Mesothelial cell of epicardium (in vitro differentiated cells): ENCODE measurements at places on chromosomes 12 and 14. TPM values are rescaled to one million over a fixed set of nuclear protein-coding genes. Genes with fewer than 3 reads are reported as not detected.

- peaks cover 40% of the 10 kb centered on the region for H3K27me3 ChIP-seq
- no peak overlapping the region for H3K4me3 ChIP-seq
- H3K4me1 ChIP-seq, result peaks cover 2% of the 10 kb centered on the region
These were observed 12.5 kb upstream of the PLXNC1 start for GRCh38 chr12:94135896-94136295.

DNA sequence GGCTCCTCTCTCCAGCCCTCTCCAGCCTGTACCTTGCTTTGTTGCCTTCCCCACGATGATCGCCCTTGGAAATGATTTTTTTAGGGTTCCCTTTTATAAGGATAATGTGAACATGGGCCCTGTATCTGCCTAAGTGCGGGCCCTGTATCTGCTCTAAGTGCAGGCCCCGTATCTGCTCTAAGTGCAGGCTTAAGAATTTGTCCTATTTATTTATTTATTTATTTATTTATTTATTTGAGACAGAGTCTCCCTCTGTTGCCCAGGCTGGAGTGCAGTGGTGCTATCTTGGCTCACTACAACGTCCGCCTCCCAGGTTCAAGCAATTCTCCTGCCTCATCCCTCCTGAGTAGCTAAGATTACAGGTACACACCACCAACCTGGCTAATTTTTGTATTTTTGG is 22.5 kb downstream of the GALNT16 start:
- no peak overlapping the region for H3K4me3 ChIP-seq
- no peaks in the 10 kb centered on the region for H3K36me3 ChIP-seq
- DNase-seq, result no peak
- peaks cover 3% of the 10 kb centered on the region for H3K27me3 ChIP-seq

DNA sequence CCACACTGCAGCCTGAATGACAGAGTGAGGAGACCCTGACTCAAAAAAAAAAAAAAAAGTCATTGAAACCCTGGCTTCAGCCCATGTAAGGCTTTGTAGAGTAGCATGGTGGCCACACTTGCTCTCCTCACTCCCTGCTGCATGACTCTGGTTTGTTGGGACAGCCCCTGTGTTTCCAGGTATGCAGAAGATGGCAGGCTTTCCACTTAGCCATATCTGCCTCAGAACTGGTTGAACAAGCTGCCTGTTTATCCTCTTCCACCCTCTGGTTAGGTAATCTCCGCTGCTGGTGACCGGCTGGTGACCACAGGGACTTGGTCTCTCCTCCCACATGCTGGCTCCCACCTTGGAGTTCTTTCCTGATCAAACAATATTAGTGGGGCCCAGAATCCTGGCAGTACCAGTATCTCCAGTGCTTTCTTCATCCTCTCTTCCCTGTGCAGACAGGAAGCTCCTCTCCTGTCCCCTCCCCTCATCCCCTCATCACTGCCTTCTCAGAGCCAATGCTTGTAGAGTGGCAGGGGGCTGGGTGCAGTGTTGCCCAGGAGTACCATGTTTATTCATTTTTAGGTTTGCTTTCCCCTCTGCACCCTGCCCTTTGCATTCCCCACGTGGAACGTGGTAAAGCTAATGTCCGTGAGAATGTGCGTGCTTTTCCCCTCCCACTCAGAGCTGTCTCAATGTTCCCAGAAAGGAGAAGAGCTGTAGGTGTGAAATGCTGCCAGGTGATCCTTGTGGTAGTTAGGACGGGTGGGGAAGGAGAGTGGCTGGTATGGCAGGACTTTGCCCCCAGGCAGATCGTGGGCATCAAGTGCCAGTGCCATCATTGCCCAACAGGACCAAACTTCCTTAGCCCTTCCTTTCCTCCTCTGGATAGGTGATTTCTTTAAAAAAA is 11.3 kb downstream of the ABHD12B start:
- H3K36me3 ChIP-seq, result no peaks in the 10 kb centered on the region
- peaks cover 18% of the 10 kb centered on the region for H3K27me3 ChIP-seq
- DNase-seq, result no peak
- H3K4me3 ChIP-seq, result no peak overlapping the region

- no peak overlapping the region for H3K27ac ChIP-seq
- DNase-seq, result no peak
- no peak overlapping the region for H3K4me3 ChIP-seq
These were observed 133.8 kb downstream of the SLC2A13 start for GRCh38 chr12:39972119-39972518.

GRCh38 chr12:65490250-65490649 is 211.8 kb downstream of the MSRB3 start:
- DNase-seq, result no peak
- no peak overlapping the region for H3K4me3 ChIP-seq

- DNase-seq, result no peak
- no peak overlapping the region for H3K27ac ChIP-seq
- H3K4me3 ChIP-seq, result no peak overlapping the region
- H3K4me1 ChIP-seq, result peaks cover 9% of the 10 kb centered on the region
- peaks cover 2% of the 10 kb centered on the region for H3K27me3 ChIP-seq
These were observed 64.1 kb downstream of the KIF26A start for GRCh38 chr14:104202259-104203070.

DNA sequence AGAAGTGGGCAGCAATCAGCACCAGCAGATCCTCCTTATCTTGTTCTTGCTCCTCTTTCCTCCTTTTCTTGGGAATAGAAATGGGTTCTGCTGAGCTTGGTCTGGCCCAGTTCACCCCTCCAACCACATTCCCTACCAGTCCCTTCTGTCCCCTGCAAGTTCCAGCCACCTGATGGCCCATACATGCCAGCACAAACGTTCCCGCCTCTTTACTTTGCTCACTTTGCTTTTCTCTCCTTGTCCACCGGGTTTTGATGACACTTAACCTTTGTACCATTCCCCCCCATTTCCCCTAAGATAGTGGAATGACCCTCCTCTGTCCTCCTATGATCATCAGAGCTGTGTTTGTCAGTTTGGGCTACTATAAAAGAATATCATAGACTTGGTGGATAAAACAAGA is 23.4 kb upstream of the EML1 start:
- DNase-seq, result no peak
- no peak overlapping the region for H3K4me3 ChIP-seq
- no peaks in the 10 kb centered on the region for H3K36me3 ChIP-seq
- H3K27me3 ChIP-seq, result peaks cover 25% of the 10 kb centered on the region

GRCh38 chr12:3805077-3805476 is 52.2 kb upstream of the CRACR2A start:
- no peak for DNase-seq
- peaks cover 8% of the 10 kb centered on the region for H3K36me3 ChIP-seq
- no peak overlapping the region for H3K4me3 ChIP-seq
- no peaks in the 10 kb centered on the region for H3K27me3 ChIP-seq

The PLXNC1 gene
- 3.0 to 3.6 TPM (median 3.4 TPM) in 3 replicates for total RNA-seq

The RNASE3 gene
- total RNA-seq, result not detected in 3 replicates

The RPL10L gene
- not detected in 3 replicates for total RNA-seq
